ENCODE measurements at places on chromosomes 12 and 14. TPM values are rescaled to one million over a fixed set of nuclear protein-coding genes. Genes with fewer than 3 reads are reported as not detected.

GRCh38 chr14:51443195-51444018 lies 203.4 kb downstream of the TMX1 start:
- no peak for DNase-seq
- 0 out of 2 replicates have a peak, but pooled peaks cover 2% of the 10 kb centered on the region for H3K4me1 ChIP-seq
- no peak overlapping the region for H3K4me3 ChIP-seq
- H3K27me3 ChIP-seq, result no peaks in the 10 kb centered on the region
- H3K36me3 ChIP-seq, result no peaks in the 10 kb centered on the region
- H3K27ac ChIP-seq, result no peak overlapping the region

Gene MGAT2
- total RNA-seq, result 72.8 TPM

GRCh38 chr14:83940253-83940652 lies 1589.7 kb upstream of the FLRT2 start:
- H3K4me1 ChIP-seq, result no peaks in the 10 kb centered on the region
- no peak for DNase-seq
- no peak overlapping the region for H3K27ac ChIP-seq
- H3K27me3 ChIP-seq, result no peaks in the 10 kb centered on the region
- no peaks in the 10 kb centered on the region for H3K36me3 ChIP-seq
- H3K4me3 ChIP-seq, result no peak overlapping the region

DNA sequence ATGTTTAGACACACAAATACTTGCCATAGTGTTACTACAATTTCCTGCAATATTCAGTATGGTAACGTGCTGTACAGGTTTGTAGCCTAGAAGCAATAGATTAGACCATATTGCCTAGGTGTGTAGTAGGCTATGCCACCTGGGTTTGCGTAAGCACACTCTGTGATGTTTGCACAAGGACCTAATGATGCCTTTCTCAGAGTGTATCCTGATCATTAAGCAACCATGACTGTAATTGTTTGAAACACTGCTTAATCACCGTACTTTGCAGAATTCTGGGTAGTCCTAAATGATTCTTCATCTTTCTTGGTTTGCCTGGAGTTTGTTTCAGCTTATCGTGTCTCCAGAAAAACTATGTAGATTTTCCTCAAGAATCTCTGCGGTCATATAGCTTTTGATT lies 11.2 kb upstream of the TCP11L2 start:
- H3K4me3 ChIP-seq, result no peak overlapping the region
- H3K27me3 ChIP-seq, result no peaks in the 10 kb centered on the region
- no peak overlapping the region for H3K27ac ChIP-seq
- H3K4me1 ChIP-seq, result no peaks in the 10 kb centered on the region
- no peak for DNase-seq

DNA sequence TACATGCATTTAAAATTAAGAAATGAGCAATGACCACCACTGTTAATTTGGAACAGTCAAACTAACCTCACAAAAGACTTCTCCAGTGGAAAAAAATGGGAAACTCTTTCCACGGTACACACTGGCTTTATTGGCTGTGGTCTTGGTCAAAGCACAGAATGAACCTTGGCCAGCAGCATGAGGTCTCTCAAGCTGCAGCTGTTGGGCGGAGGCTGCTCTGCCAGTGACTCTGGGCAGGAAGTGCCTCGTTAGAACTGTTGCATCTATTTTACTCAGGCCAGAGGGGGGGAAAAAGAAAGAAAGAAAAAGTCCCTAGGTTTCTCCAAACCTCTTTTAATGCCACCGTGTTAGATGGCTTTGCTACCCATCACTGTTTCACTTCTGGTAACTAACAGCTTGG lies 279.8 kb upstream of the DIO2 start:
- DNase-seq, result peak; percentile 90
- H3K27me3 ChIP-seq, result no peaks in the 10 kb centered on the region
- peaks cover 20% of the 10 kb centered on the region for H3K4me1 ChIP-seq
- no peak overlapping the region for H3K4me3 ChIP-seq
- peak overlapping the region; percentile 79 for H3K27ac ChIP-seq
- H3K36me3 ChIP-seq, result no peaks in the 10 kb centered on the region

GRCh38 chr12:89760783-89761182 lies 52.1 kb upstream of the ATP2B1 start:
- H3K27me3 ChIP-seq, result no peaks in the 10 kb centered on the region
- no peaks in the 10 kb centered on the region for H3K36me3 ChIP-seq
- DNase-seq, result no peak
- H3K4me3 ChIP-seq, result no peak overlapping the region

Gene AKAP5
- 2.5 TPM for total RNA-seq

Gene CARMIL3
- total RNA-seq, result 0.40 TPM
